ENCODE measurements at places on chromosomes 12 and 14.

DNA sequence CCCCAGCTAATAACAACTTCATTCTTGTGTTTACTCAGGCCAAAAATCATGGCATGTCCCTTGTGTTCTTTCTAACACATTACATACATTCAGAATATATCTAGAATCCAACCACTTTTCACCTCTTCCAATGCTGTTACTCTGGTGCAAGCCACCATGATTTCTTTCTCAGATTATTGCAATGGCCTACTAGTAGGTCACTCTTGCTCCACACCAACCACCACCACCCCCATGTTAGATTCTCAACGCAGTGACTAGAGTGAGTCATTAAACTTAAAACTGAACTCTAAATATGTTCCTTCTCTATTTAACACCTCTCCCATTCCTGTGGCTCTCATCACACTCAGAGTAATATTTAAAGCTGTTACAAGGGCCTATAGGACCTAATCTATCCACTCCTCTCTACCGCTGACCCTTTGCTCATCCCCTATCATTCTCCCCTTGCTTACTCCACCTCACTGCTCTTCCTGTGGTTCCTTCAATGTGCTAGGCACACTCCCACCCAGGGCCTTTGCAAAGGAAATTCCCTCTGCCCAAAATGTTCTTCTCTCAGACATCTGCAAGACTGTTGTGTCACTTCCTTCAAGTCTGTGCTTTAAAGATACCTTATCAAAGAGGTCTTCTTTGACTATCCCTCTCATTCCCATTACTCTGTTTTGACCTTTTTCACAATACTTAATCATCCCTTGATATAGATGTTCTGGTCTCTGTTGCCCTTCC lies 6.6 kb downstream of the RTN1 start:
- no peak for DNase-seq

DNA sequence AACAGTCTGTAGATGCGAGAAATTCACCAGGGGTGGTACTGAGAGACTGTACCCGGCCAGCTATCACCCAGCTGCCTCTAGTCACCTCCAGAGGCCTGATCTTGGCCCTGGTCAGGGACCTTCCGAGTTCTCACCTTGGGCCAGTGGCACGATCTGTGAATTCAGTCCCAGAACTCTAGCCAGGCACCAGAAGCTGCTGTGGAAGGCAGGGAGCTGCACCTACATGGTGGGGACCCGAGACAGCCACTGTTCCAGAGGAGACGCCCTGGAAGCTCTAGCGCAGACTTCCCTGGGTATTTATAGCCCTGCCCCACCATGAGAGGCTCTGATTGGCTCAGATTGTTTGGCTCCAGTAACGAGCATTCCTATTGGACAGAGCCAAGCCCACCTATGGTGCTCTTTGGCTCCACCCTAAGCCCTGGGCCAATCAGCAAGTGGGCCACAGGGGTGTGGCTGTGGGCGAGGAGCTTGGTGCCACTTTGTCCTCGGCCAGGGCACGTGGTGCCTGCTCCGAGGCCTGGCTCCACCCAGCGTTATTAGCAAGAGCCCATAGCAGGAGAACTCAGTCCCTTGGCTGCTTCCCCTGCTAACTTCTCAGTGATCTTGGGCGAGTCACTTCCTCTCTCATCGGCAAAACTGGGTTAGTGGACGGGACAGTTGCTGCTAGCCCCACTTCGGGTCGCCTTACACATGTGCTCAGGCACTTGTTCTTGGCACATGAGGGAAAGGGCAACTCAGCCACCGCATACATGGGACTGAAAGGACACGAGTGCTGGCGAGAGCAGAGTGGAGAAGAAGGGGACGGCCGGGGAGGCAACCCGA lies 89.0 kb upstream of the BCL11B start:
- peak; percentile 78 for DNase-seq

DNA sequence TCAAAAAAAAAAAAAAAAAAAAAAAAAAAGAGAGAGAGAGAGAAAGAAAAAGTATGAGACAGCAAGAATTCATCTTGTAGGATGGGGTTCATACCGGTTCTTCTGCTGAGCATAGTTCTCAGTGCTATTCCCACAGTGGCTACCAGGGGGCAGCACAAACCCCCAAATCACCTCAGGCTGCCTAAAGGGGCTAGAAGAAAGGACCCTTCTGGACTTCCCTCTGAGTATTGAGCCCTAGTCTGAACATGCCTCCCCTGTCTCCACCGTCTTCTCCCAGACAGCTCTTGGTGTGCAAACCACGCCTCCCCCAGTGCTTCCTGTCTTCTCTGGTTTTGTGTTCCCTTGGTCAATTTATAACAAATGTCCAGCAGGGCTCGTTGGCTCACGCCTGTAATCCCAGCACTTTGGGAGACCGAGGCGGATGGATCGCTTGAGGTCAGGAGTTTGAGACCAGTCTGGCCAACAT lies 31.3 kb upstream of the SMUG1 start:
- peak; percentile 90 for DNase-seq

GRCh38 chr12:125907351-125907750 lies 842.1 kb downstream of the AACS start:
- DNase-seq: no peak

DNA sequence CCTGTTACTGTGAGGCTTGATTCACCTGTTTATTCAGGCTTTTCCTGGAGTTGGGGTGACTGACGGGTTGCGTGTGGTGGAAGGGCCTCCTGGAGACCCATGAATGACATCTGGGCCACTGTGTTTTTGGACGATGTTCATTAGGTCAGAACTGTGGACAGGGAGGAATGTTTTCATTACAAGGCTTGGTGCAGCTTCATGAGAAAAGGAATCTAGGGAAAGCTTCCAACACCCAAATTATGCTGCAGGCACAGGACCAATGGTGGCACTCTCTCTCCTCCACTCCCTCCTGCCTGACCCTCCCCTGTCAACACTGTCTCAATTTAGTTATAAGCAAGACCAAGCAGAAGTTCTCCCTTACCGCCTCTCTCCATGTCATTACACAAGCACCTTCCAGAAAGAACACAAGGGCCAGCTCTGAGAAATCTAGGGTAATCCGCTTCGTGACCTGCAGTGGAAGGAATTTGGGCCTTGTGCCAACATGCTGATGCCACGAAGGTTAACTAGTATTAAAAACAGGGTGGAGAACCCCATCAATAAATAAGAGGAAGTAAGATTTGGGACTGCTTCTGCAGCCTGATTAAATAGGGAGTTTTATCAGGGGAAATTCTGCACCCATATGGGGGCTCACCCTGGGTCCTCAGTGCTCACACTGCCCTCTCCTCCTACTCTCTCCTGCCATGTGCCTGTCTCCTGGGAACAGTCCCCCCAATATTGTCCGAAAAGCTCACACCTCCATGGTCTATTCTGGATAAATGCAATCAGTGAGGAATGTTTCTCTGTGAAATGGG lies 200.3 kb downstream of the KTN1 start:
- no peak for DNase-seq

DNA sequence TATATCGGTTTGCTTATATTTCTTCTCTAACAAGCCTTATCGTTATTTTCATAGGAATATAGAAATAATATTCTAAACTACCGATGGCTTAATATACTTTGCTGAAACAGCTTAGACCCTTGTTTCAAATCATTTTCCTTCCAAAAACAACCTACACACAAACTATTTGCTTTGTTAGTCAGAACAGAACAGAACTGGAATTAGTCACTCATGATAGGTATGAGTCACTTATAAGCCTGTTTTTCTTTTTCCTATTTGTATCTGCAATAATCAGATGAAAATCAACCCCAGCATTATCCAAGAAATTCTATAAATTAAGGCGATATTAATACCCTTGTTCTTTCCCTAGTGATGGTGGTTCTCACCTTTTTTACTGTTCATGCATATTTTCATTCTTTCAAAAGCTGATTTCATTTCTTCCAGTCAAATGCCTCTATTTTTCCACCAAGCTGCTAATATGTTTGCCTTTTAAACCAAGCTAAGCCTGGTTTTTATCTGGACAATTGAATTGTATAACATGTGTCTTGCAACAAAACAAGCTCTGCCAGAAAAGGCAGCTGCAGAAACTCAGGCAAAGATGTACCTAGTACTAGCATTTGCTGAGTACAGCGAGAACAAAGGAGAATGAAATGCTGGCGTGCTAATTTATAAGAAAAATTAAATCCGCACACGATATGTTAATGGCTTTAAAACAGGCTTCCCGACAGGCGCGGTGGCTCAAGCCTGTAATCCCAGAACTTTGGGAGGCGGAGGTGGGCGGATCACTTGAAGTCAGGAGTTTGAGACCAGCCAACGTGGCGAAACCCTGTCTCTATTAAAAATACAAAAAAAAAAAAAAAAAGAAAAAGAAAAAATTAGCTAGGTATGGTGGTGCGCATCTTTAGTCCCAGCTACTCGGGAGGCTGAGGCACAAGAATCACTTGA lies 1418.2 kb downstream of the AACS start:
- DNase-seq: no peak

DNA sequence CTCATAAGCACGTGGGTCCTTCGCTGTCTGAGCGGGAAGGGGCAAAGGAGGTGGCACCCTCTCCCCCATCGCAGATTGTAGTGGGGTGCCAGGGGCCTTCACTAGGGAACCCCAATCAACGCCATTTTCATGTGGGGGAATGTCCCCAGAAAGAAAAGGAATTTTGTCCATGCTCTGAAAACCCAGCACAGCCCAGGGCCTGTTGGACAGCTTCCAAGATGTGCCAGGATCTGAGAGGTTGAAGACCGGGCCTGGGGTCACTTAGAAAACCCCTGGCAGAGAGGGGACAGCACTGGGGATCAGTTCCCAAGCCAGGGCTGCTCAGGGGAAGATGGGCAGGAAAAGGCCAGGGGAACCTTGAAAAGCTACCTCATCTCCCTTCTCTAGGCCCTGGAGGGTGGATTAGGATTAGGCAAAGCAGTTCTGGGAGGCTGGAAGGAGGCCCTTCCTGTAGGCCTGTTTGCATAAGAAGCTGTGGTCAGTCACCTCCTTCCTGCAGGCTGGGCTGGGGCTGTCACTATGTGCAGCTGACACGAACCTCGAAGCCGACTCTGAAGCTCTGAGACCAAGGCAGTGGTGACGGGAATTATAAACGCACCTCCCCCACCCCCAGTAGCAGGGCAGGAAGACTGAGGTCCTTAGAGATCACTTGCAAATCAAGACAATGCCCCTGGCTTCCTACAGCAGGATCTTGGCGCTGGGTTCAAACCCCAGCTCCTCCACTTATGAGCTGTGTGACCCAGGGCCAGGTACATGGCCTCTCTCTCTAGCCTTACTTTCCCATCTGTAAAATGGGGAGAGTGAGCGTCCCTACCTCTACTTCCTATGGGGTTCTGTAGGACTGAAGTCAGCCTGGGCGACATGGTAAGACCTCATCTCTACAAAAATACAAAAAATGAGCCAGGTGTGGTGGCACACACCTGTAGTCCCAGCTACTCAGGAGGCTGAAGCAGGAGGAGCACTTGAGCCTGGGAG lies 29.0 kb downstream of the TESC start:
- no peak for DNase-seq

DNA sequence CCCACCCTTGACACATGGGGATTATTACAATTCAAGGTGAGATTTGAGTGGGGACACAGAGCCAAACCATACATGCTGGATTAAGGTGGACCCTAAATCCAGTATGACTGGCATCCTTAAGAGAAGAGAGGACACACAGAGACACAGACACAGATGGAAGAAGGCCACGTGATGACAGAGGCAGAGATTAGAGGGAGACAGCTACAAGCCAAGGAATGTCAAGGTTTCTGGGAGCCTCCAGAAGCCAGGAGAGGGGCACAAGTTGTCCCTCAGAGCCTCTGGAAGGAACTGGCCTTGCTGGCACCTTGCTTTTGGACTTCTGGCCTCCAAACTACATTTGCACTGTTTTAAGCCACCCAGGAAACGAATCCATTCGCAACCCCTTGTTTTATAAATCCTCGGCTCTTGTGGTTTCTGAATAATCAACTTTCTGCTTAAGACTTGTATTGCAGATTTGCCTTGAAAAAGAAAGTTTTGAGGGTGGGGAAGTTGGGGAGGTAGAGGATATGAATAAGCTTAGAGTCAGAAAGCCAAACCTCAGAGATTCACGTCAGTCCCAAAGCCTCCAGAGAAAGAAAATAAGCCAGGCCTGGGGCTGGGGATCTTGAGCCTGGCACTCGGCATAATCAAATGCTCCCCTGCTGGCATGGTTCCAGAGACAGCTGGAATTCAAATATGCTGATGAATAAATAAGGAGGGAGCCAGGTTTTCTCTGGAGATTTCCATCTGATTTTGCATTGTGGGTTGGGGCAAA lies 224.2 kb upstream of the PWP1 start:
- DNase-seq: no peak

- peak; percentile 86 for DNase-seq
These were observed 11.4 kb upstream of the BCAT1 start for GRCh38 chr12:24960222-24960855.

DNA sequence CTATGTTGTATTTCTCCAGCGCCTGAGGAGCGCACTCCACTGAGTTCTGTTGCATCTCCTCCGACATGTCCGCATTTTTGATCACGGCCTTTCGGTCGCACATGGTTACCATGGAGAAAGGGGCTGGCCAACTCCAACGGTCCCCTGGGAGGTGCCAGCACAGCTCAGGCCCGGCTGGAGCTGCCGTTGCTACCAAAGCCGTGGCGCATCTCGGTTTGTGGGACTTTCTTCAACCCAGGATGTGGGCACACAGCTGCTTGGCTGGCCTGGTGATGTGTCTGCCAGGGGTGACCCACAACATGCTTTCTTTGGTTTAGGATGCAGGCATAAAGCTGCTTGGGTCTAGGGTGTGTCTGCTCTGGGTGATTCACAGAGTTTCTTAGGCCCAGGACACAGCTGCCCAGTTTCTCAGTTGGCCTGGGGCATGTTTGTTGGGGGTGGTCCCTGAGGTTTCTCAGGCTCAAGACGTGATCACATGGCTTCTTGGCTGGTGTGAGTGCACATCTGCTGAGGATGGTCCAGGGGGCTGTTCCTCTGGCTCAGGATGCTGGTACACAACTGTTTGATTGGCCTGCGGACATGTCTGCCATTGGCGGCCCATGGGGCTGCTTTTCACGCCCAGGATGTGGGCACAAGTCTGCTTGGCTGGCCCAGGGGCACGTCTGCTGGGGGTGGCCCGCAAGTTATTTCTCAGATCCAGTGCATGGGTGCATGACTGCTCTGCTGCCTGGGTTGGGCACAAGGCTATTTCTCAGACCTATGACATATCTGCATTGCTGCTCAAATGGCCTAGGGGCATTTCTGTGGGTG lies 25.9 kb upstream of the GTF2A1 start:
- DNase-seq: no peak

- DNase-seq: no peak
These were observed 449 bp upstream of the GLT8D2 start for GRCh38 chr12:104050436-104050835.

GRCh38 chr12:91044586-91044985 lies 13.2 kb downstream of the KERA start:
- DNase-seq: no peak

DNA sequence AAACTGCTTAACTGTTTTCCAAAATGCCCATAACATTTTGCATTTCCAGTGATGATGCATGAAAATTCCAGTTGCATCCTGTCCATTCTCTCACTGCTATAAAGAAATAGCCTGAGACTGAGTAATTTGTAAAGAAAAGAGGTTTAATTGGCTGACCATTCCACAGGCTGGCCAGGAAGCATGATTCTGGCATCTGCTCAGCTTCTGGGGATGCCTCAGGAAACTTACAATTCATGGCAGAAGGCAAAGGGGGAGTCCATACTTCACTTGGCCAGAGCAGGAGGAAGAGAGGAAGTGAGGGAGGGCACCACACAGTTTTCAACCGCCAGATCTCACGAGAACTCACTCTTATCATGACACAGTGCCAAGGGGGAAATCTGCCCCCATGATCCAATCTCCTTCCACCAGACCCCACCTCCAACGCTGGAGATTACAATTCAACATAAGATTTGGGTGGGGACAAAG lies 18.2 kb upstream of the CLEC2D start:
- DNase-seq: peak; percentile 86
